ENCODE measurements at places on chromosomes 1 and 21.

DNA sequence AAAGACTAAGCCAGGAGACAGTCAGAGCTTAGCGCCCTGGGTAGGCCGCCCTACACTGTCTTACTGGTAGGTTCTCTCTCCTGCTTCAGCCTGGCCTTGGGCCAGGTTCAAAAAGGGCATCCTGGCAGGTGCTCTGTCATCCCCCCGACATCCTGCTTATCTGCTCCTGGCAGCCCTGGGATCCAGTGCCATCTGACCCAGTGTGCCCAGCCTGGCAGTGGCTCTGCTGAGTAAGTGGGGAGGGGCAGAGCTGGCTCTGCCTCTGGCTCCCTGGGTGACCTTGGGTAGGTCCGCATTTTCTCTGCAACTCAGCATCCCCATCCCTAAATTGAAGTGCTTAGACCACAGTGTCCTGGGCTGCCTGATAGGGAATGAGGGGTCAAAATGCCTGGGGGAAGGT lies 549.9 kb downstream of the PTPRU start:
- no peak for DNase-seq

DNA sequence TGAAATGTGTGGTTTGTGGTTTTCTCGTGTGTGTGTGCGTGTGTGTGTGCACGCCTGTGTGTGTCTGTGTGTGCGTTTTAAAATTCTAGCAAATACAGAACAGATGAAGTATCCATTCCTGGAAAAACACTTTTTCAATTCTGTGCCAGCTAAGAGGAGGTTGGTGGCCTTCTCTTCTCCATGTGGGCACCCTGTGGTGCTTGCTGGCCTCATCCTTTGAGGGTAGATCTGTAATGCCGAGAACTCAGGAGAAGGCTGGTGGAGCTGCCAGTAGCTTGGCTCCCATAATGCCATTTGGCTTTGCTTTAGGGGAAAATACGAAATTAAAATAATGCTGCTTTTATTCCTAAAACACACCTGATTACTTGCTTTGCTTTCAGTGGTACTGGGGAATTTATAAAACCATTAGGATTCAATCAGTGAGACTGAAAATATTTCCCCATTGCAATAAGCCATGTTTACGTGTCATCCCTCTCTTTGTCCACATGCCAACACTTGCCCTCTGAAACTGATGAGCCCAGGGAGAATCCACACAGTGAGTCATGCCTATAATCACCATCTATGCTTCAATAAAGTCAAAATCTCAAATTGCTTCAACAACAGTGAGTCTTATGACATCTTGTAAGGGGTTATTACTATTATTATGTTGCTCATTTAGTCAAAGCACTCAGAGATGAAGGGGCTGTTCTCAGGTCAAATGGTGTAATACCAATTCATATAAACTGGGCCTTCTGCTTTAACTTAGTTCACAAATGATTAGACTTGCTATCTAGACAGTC lies 39.2 kb downstream of the ABCA4 start:
- DNase-seq: no peak

- DNase-seq: no peak
Observed at GRCh38 chr1:97209381-97209957, 487.9 kb downstream of the PTBP2 start.

- no peak for DNase-seq
Observed at GRCh38 chr1:82819234-82819633, 1018.5 kb downstream of the ADGRL2 start.

- no peak for DNase-seq
Observed at GRCh38 chr1:86200901-86201300, 44.3 kb upstream of the COL24A1 start.

DNA sequence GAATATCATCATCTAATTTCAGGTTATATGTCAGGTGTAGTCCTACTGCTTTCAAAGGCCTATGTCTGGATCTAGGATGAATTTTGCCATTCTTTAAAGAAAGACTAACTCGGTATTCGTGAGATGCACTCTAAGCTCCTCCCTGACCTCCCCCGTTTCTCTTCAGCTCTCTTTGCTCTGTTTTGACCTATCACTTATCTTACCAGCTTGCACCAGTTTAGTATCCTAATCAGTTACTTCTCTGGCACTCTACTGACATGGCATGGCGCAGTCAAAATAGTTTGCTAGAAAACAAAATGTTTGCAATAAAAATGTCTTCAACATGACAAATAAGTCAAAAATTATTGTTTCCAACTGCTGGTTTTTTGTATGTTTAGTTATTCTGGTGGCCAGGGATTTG lies 8.4 kb upstream of the SLC16A1 start:
- DNase-seq: no peak

GRCh38 chr1:223667484-223668182 lies 2.1 kb upstream of the CAPN8 start:
- no peak for DNase-seq

DNA sequence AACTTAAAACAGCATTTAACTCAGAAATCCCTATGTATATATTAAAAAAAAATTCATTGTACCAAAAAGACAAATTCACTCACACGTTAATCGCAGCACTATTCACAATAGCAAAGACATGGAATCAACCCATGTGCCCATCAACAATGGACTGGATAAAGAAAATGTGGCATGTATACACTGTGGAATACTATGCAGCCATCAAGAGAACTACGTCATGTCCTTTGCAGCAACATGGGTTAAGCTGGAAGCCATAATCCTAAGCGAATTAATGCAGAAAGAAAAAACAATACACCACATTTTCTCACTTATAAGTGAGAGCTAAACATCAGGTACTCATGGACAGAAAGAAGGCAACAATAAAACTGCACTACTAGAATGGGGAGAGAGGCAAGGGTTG lies 99.4 kb downstream of the FAF1 start:
- DNase-seq: no peak

GRCh38 chr1:100377590-100378361 lies 25.5 kb downstream of the CDC14A start:
- no peak for DNase-seq

- no peak for DNase-seq
Observed at GRCh38 chr1:213976665-213977485, 10.9 kb upstream of the PROX1 start.

DNA sequence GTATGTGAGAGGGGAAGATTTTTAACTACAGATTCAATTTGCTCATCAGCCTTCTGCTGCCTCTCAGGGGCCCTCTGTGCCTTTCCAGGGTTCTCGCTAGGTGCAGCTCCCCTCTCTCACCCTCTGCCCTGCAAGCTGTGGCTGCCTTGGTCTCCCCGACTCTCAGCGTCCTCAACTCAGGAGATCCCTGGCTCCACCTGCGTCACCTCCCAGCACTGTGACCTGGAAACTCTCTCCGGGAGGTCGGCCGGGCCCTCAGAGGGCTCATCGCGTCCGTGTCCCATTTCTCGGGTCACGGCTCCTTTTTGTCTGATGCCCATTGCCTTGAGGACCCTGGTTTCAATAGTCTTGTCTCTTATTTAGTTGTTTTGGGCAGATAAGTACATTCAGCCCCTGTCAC lies 63.5 kb upstream of the ADARB1 start:
- no peak for DNase-seq

- no peak for DNase-seq
Observed at GRCh38 chr1:76861149-76861548, 6.1 kb upstream of the ST6GALNAC5 start.

GRCh38 chr1:182196897-182197870 lies 135.7 kb upstream of the ZNF648 start:
- no peak for DNase-seq

GRCh38 chr1:188249811-188250210 lies 1421.1 kb downstream of the PLA2G4A start:
- DNase-seq: no peak

GRCh38 chr1:54054438-54054749 lies 986 bp downstream of the TCEANC2 start:
- no peak for DNase-seq

- DNase-seq: no peak
Observed at GRCh38 chr1:205805082-205805711, 7.8 kb downstream of the SLC41A1 start.

- DNase-seq: no peak
Observed at GRCh38 chr1:186421446-186421845, 39.5 kb downstream of the PDC start.

- no peak for DNase-seq
Observed at GRCh38 chr1:9996624-9997582, at the start of gene RBP7. TSS of gene RBP7 (plus strand) at chr1:9997228. CDS start at chr1:9997259, 31 bp downstream.

DNA sequence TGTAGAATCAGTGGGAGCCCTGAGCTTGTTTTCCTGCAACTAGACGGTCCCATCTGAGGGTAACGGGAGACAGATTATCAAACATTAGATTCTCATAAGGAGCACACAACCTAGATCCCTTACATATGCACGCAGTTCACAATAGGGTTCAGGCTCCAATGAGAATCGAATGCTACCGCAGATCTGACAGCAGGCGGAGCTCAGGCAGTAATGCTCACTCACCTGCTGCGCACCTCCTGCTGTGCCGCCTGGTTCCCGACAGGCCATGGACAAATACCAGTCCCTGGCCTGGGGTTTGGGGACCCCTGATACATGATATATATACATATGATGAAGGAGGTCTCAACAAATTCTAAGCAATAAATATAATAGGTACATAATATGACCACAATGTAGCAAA lies 19.7 kb upstream of the SMIM12 start:
- DNase-seq: peak; percentile 17

GRCh38 chr1:64516803-64517568 lies 47.1 kb downstream of the CACHD1 start:
- DNase-seq: no peak

DNA sequence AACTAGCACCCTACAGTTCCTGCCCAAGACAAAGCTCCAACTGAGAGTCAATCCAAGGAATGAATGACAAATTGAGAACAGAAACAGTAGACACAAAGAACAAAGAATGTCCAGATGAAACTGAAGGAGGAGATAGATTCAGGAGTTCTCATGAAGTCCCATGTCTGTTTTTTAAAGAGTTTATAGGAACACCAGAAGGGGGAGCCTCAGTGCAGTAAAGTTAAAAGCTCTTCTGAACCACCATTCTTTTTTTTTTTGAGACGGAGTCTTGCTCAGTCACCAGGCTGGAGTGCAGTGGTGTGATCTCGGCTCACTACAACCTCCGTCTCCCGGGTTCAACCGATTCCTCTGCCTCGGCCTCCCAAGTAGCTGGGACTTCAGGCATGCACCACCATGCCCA lies 323.6 kb downstream of the MRPL39 start:
- no peak for DNase-seq

DNA sequence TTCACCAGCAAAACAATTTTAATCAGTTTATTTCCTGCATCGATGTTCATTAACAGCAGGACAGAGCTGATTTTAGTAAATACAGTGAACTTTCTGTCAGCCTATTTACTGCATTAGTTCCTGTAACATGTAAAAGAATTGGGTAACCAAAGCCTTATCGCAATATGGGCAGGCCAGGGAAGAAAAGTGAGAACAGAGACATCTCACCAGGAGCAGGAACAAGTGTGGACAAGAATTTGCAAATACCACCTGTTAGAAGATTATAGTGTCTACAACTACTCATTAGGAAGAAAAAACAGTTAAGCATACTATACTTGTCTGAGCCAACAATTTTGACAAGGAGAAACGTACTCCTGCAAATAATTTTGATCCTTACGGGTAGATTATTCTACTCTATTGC lies 1293.9 kb downstream of the PLA2G4A start:
- DNase-seq: no peak

- no peak for DNase-seq
Observed at GRCh38 chr1:245654460-245655050, 499.8 kb downstream of the KIF26B start.

- no peak for DNase-seq
Observed at GRCh38 chr1:56430141-56430839, 149.1 kb downstream of the PLPP3 start.

GRCh38 chr1:33050221-33051076 lies 13.8 kb upstream of the AK2 start:
- no peak for DNase-seq

All from iPS DF 19.7 (cell line).